Fibroblast of skin of left biceps (primary cell): ENCODE measurements at places on chromosomes 3 and 15.

GRCh38 chr15:35060591-35060990, 24.5 kb downstream of the NANOGP8 start:
- DNase-seq = no peak

DNA sequence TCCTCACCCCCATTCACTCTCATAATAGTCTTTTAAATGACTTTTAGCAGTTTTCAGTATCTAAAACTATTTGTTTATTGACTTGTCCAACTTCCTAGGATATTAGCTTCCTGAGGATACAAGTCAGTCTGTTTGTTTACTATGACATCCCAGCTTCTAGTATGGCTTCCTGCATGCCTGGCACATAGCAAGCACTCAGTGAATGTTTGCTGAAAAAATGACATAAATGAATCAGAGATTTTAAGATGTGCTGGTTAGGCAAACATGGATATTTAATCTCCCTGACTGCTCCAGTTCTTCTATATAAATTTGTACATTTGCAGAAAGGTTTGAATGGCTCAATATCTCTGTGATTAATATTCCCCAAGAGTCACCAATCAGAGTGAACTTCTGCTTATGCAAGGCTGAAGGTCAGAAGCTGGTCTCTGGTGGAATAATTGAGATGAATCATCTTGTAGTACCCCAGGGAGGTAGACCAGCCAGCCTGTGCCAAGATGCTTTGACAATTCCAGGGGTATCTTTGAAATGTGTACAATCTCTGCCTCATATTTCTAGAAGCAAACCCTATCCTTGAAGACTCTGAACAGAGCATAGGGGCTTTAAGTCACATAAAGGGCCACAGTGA, 219.0 kb upstream of the LMCD1 start:
- no peak for DNase-seq

DNA sequence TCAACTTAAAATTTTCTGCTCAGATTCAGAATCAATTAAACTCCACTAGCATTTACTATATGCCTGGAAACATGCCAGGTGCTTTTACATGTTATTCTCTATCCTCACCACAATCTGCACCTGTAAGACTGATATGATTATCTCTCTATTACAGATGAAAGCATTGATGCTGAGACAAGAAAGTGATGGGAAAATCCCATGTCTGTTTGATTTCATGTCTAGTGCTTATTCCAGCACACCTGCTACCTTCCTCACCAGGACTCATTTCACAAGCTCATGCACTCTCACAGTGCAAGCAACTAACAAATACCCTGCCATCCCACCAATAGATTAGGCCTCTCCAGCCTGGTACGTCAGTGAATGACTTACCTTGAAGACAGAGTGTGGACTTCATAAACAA, 25.0 kb upstream of the BCL6 start:
- no peak for DNase-seq

DNA sequence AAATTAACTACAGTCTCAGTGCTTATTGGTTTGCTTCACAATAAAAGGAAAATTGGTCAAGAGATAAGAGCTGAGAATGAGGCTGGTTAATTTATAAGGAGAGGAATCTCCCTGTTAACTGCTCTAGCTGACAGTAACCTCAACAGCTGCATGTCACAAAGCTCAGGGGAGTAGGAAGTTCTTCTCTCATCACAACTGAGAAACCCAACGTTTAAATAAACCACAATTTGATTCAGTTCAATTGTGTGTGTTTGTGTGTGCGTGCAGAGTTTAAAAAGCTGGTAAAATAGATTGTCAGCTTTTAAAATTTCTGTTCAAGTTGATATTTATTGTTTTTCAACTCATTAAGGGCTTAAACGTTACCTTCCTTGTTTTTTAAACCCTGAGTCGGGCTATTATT, 3.5 kb upstream of the TGFBR2 start:
- no peak for DNase-seq

DNA sequence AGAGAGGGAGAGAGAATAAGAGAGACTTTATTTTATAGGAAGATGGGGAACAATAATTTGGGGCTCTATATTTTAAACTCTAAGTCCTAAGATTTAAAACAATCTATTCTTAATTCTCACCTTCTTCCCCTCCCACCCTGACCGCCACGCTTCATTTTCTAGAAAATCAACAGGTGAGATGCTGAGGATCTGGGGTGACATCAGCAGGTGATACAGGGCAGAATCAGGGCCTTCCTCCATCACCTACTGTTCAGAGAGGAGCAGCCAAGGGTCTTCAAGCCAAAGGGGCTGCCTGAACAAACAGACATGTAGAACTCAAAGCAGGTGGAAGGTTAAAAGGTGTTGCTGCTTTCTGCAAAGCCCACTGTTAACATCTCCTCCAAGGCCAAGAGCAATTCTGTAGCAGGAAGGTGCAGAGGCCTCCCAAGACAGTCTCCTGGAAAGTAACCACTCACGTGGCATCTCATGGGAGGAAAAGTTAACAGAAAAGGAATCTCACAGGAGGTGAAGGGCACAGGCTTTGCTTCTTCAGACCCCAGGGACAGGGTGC, 183.6 kb upstream of the TLE3 start:
- no peak for DNase-seq

GRCh38 chr3:182516597-182517336, 276.5 kb upstream of the ATP11B start:
- no peak for DNase-seq

GRCh38 chr3:187013159-187013716, 82.9 kb downstream of the ST6GAL1 start:
- DNase-seq = no peak

GRCh38 chr3:67739851-67740250, 85.4 kb upstream of the SUCLG2 start:
- peak; percentile 1 for DNase-seq

- no peak for DNase-seq
Measured at GRCh38 chr3:44128057-44128775, 113.5 kb upstream of the TOPAZ1 start.

- DNase-seq = no peak
Measured at GRCh38 chr15:81751256-81751655, 294.6 kb downstream of the MEX3B start.

DNA sequence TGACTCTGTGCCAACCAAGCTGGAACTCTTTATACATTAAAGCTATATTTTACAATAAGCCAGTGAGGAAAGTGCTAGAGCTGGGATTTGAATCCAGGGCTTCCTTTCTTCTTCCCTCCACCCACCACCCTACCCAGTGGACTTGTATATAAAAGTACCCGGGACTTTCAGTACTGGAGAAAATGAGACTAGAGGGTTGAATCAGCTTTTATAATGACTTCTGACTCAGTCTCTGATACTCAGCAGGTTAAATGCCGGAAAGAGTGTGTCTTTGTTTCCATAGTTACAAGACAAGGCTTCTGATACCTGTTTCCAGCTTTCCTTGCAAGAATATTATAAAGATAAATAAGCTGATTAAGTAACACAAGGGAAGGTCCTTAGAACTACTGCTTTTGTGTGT, 80.9 kb downstream of the FRMD4B start:
- no peak for DNase-seq

- DNase-seq = no peak
Measured at GRCh38 chr15:57306161-57306943, 70.0 kb upstream of the CGNL1 start.

DNA sequence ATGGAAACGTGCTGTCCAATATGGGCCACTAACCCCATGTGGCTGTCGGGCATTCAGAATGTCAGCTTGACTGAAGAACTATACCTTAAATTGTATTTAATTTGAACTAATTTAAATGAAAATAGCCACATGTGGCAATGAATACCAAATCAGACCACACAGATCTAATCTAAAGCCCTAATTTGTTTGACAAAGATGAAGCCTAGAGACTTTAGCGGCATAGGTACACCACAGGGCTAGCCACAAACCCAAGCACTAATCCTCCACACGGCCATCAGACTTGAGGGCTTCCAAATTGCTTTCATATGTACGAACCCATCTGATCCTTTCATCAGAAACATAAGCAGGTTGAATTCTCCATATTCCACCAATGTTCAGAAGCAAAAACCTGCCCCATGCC, 81.4 kb downstream of the SHQ1 start:
- DNase-seq = no peak

DNA sequence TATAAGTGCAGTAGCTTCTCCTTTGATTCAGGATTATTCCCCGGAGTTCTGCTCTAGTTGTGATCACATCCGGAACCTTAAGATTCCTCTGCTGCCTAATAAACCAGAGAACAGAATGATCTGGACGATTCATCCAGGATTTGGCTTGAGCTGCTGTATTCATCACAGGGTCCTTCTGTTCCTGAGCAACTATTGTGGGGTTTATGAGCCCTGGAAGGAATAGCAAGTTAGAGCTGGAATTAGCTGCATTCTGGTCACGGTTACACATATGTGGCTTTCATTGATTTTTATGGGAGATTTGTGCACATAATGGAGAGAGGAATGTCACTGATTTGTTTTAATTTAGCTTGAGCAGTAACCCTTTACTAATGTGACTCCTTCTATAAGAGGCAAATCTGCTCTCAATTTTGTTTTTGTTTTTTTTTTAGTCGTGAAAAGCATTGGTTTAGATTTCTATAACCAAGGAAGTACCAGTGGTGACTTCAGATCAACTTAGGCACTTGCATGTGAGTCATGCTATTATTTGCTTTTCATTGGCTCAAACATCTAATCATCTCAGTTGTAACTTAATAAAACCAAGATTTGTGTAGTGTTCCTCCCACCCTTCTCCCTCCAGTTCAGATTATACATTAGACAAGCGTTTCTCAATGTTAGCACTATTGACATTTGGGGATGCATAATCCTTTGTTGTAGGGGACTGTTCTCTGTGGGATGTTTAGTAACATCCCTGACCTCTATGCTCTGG, 148.5 kb downstream of the OTOL1 start:
- no peak for DNase-seq

DNA sequence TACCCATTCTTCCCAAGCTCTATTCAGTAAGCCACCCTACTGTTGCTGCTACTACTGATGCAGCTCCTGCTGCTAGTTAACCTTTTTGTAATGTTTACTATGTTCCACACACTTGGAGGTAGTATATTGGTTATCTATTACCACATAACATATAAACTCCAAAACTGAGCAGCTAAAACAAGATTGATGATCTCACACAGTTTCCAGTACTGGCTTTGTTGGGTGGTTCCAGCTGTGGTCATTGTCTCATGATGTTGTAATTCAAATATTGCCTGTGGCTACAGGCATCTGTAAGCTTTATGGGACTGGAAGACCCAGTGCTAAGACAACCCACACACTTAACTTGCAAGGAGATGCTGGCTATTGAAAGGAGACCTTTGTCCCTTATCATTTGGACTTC, 556.2 kb upstream of the SUCLG2 start:
- no peak for DNase-seq

- DNase-seq = no peak
Measured at GRCh38 chr3:189071446-189071845, 100.3 kb upstream of the TPRG1 start.

DNA sequence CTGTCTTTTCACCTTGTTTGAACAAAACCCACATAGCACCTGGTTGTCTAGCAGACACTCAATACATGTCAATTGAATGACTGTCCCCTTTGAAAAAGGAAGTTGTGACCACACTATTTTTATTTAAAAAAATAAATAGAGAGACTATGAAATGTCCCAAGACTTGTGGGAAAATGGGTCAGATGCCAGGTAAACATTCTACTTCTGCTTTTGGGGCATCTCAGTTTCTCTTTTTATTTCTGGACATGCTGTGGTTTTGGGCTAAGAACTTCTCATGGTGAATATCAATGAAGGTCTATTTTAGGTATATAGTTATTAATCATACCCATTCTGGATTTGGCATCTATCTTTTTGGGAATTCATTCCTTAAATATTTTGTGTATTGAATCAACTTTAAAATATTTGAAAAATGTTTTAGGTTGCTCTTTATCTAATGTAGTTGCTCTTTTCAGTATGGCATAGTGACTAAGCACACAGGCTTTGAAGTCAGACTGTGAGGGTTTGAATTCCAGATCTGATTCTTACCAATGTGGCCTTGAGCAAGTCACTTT, 4.4 kb downstream of the TMEM45A start:
- peak; percentile 65 for DNase-seq

DNA sequence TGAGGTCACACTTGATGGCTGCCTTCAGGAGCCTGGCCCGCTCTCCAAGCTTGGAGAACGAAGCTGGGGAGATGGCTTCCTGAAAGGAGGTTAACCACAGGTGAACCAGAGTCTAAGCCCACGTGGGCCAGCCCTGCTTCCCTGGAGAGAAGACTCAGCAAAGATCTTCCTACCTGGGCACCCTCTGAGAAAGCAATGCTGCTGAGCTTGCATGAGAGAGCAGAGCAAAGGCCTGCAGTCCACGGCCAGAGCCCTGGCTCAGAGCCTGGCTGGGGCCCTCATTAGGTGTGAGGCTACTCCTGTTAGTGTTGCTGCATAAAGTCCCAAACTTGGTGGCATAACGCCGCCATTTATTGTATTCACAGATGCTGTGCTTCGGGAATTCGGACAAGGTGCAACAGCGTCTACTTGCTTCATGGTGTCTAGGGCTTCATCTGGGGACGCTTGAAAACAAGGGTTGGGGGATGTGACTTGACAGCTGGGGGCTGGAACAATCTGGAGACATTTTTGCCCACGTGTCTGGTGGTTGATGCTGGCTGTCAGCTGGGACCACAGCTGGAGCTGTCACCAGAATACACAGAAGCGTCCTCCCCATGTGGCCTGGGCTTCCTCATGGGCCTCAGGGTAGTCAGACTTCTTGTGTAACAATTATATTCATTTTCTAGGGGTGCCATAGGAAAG, 87.9 kb upstream of the MEF2A start:
- no peak for DNase-seq

DNA sequence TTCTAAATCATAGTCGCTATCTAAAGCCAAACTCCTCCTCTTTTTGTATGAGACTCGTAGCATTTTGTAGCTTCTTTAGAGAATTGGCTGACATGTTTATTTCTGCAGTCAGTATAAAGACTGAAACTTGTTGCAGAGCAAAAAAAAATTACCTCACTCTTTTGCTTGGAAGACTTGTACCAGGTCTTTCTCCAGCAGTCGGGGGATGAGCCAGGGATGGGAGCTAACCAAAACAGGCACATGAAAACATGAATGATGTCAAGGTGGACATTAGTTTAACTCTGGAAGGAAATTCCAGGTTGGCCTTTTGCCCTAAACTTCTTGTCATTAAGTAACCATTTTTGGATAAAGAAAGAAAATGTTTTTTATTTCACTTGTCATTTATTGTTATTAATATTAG, 47.0 kb upstream of the SCAANT1 start:
- no peak for DNase-seq

GRCh38 chr15:64981812-64982431, 7.8 kb downstream of the SPG21 start:
- no peak for DNase-seq

DNA sequence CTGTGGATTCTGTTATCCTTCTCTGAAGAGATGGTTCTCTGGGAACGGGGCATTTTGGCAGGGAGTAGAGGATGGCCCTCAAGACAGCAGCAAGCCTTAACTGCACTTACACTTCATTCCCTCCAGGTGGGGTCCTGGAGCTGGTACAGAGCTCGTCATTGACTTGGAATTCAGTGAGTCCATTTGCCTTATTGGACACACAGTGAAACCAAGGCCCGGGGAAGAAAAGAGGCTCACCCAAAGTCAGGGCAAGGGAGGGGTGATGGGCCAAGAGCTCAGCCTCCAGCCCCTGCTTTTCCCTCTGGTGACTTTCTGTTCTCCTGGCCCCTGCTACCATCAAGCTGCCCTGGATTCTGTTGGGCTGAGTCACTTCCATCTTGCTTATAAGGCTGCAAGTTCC, 125.6 kb downstream of the ETFA start:
- no peak for DNase-seq

GRCh38 chr3:119352034-119352609, 57.9 kb downstream of the ARHGAP31 start:
- DNase-seq = no peak

- DNase-seq = no peak
Measured at GRCh38 chr3:131004603-131005002, 22.0 kb downstream of the ASTE1 start.

- no peak for DNase-seq
Measured at GRCh38 chr15:98717942-98718341, 69.6 kb downstream of the IGF1R start.
